Neural crest cell (in vitro differentiated cells): ENCODE measurements at places on chromosomes 4 and X.

DNA sequence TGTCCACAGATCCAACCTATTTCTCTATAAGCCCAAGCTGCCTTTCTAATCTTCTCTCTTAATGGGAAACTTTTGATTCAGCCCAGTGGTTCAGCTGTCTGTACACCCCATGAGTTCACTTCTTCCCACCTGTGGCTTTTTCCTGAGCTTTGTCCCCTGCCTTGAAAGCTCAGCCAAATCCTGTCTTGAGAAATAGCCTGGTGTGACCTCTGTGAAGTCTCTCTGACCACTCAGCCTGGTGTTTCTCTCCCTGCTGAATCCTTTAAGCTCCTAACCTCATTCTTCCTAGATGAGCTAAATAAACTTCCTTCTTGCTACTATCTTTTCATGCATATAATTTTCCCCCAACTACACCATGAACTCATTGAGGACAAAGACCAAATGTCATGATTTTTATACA, 15.2 kb upstream of the HERC5 start:
- DNase-seq = no peak

DNA sequence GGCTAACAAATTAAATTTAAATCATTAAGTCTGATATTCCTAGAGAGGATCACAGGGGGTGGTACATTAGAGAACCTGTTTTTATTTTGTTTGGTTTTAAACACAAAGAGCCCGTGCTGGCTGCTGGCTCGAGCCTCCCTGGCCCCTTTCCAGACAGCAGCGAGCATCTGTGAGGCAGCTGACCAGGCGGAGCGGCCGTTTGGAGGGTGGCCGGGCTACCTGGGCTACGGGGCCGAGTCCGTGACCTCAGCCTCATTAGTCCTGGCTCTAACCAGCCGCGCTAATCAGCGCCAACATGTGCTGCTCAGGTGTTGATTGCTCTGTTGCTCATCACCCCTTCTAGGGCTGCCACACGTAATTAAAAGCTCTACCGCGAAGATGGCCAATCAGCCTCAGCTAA, 35.3 kb downstream of the DCTD start:
- no peak for DNase-seq

GRCh38 chrX:70134116-70134477, 850 bp downstream of the IGBP1 start:
- DNase-seq = no peak

GRCh38 chr4:71236226-71236625, 102.6 kb upstream of the SLC4A4 start:
- DNase-seq = no peak

- no peak for DNase-seq
Measured at GRCh38 chrX:68895341-68895755, 66.5 kb downstream of the EFNB1 start.

GRCh38 chrX:121032531-121032930, 14.9 kb upstream of the GLUD2 start:
- DNase-seq = no peak
